ENCODE measurements at places on chromosomes 7 and 10.

DNA sequence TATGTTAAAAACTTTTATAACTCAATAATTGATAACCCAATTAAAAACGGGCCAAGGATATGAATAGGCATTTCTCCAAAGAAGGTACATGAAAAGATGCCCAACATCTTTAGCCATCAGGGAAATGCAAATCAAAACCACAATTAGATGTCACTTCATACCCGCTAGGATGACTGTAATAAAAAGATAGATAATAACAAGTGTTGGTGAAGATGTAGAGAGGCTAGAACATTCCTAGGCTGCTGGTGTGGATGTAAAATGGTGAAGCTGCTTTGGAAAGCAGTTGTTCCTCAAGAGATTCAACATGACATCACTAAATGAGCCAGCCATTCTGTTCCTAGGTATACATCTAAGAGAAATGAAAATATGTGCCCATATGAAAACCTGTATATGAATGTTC is 35.6 kb downstream of the CAMK1D start:
- no peak for DNase-seq

GRCh38 chr7:42143711-42144600 is 93.1 kb downstream of the GLI3 start:
- no peak for DNase-seq

- no peak for DNase-seq
These were observed 28.6 kb downstream of the OGDH start for GRCh38 chr7:44634839-44635591.

GRCh38 chr10:21020545-21020944 is 123.4 kb upstream of the NEBL start:
- peak; percentile 16 for DNase-seq

All from stimulated activated naive CD8-positive, alpha-beta T cell treated with anti-CD3 and anti-CD28 coated beads, Interleukin-15, amount 100 ng/mL, for 72 hours (primary cell).